K562 (cell line): ENCODE measurements at places on chromosomes 11 and 22. TPM values are rescaled to one million over a fixed set of nuclear protein-coding genes. Genes with fewer than 3 reads are reported as not detected.
A peak's percentile ranks its signal among the peaks of the same experiment; 100 is the strongest.

DNA sequence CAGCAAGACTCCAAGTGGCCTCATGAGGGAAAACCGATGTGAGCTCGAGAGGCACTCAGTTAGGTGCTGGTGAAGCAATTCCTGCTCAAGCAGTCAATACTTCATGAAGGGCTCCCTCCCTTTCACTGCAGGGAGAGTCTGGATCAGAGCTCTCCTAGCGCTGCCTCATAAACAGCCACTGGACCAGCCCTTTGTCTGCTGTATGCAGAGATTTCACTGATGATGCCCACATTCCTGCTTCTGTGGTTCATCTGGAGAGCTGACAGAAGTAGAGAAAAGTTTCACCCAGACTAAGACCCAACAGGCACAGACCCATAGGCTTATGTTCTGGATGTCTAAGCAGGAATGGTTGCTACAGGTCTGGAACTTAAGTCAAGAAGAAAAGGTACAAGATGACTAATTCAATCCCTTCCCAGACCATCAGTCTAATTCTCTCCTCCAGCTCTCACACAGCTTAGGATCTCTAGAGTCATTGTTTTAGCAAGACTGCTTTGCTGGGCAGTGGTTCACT is 4.0 kb downstream of the UCP2 start:
- no peak for DNase-seq
- H3K27ac ChIP-seq, result no peak overlapping the region; the same call in 2 of the 3 replicates
- peaks cover 34% of the 10 kb centered on the region for H3K4me1 ChIP-seq
- no peaks in the 10 kb centered on the region for H3K27me3 ChIP-seq

- H3K4me3 ChIP-seq, result no peak overlapping the region
- no peak for DNase-seq
- H3K4me1 ChIP-seq, result no peaks in the 10 kb centered on the region
- no peaks in the 10 kb centered on the region for H3K27me3 ChIP-seq
- H3K36me3 ChIP-seq, result no peaks in the 10 kb centered on the region
Observed at GRCh38 chr11:83635166-83635565, 349.0 kb upstream of the CCDC90B start.

DNA sequence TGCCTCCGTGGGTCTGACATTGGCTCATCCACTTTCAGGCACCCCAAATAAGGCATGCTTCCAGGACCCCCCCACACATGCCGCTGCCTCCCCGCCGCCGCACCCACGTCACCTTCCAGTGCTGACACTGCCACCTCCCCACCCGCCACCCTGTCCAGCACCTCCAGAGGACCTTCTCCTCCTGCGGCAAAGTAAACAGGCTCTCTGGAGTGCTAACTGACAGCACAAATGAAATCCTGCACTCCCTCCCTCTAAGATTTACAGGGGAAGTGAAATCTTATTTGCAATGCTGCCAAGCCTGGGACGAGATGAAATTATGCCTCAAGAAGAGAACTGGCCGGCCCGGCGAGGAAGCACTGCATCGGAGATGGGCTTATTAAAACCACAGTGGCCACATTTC is 35.3 kb downstream of the MACROD1 start:
- H3K4me3 ChIP-seq, result no peak overlapping the region
- H3K36me3 ChIP-seq, result no peaks in the 10 kb centered on the region
- peaks cover 29% of the 10 kb centered on the region for H3K4me1 ChIP-seq
- H3K27ac ChIP-seq, result no peak overlapping the region
- no peaks in the 10 kb centered on the region for H3K27me3 ChIP-seq

DNA sequence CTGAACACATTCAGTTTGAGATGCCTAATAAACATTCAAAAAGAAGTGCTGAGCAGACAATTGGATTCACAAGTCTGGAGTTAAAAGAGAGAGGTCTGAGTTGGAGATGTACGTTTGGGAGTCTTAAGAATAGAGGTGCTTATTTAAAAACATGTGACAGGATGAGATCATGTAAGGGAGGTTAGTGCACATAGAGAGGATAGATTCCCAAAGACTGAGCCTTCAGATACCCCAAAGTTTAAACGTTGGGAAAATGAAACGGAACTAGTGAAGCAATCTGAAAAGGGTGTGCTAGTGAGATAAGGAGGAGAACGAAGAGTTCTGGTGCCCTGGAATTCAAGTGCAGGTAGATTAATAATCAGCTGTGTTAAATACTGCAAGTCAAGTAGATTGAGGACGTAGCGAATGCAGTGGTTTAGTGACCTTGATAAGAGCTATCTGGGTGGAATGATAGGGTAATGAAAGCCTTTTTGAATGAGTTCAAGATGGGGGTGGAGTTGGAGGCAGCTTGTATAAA is 63.7 kb downstream of the HIPK3 start:
- peak; percentile 56 for DNase-seq
- H3K36me3 ChIP-seq, result no peaks in the 10 kb centered on the region
- no peak overlapping the region for H3K27ac ChIP-seq
- H3K27me3 ChIP-seq, result no peaks in the 10 kb centered on the region
- peaks cover 5% of the 10 kb centered on the region; the same call in 1 of the 2 replicates for H3K4me1 ChIP-seq

ISX gene
- 0.07 and 0.18 TPM in 2 replicates for total RNA-seq
